Effector memory CD4-positive, alpha-beta T cell (primary cell): ENCODE measurements at places on chromosomes 7 and 10.

GRCh38 chr10:130036296-130037065, 72.4 kb upstream of the EBF3 start:
- no peak for DNase-seq

DNA sequence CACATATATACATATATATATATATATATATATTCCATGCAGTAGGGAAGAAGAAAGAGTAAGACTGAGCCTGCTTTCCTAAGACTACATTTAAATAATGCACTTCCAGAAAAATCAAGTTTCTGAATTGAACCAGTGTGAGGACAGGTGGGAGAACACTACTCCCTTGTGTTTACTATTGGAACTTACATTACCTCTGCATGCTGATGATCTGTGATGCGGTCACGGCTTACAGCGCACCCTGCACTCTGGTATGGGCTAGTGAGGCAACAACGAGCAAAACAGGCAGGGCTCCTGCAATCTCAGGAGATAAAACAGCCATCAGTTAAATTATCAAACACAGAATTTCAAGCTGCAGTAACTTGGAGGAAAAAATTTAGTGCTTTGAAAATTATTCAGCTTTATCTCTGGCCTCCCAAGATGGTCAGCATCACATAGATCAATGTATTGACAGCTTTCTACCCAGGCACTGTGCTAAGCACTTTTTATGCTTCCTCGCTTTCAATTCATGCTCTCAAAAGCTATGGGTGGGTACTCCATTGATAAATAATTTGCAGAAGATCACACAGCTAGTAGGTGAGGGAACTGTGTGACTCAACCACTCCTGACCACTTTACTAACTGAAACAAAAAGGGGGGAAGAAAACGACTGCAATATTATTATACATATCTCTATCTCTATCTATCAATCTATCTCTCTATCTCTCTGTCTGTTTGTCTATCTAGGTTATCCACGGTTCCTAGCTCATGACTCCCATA, 20.5 kb upstream of the SLC16A12 start:
- DNase-seq = no peak

GRCh38 chr10:44237364-44238049, 147.4 kb downstream of the CXCL12 start:
- no peak for DNase-seq

- DNase-seq = no peak
These were observed 212.4 kb upstream of the BMPER start for GRCh38 chr7:33692956-33693355.

GRCh38 chr7:69656890-69657289, 58.6 kb downstream of the AUTS2 start:
- DNase-seq = no peak

GRCh38 chr10:50440489-50440888, 183.3 kb downstream of the SGMS1 start:
- no peak for DNase-seq

DNA sequence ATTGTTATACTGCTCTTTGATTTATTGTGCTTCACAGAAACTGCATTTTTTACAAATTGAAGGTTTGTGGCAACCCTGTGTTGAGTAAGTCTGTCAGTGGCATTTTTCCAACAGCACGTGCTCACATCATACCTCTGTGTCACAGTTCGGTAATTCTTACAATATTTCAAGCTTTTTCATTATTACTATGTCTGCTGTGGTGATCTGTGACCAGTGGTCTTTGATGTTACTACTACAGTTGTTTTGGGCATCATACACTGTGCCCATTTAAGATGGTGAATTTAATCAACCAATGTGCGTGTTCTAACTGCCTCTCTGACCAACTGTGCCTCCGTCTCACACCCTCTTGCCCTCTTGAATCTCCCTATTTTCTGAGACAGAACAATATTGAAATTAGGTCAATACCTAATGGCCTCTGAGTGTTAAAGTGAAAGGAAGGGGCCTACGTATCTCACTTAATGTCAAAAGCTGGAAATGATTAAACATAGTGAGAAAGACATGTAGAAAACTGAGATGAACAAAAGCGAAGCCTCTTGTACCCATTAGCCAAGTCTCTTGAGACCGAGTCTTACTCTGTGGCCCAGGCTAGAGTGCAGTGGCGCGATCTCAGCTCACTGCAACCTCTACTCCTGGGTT, 20.2 kb upstream of the ASL start:
- no peak for DNase-seq

- DNase-seq = no peak
These were observed 18.6 kb downstream of the SFTPD start for GRCh38 chr10:79930267-79930666.

- no peak for DNase-seq
These were observed 632.5 kb downstream of the TNS3 start for GRCh38 chr7:46949270-46949931.

- DNase-seq = no peak
These were observed 24.6 kb upstream of the PLEKHA1 start for GRCh38 chr10:122349758-122350369.

DNA sequence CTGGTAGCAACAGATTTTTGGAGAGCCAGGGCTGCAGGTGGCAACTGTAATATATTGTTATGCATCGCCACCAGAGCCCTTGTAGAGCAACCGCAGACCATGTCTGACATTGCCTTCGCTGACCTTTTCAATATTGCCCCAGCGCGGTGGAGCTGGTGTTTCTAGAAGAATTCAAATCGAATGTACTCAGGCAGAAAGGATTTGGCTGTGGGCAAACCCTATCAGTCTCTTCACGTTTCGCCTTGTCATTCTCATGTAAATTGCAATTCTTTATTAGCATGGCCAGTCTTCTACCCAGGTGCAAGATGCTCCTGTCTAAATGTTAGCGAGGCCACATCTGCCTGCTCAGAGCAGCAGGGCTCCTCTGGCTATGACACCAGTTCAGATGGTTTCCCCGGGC, 490.2 kb upstream of the AUTS2 start:
- no peak for DNase-seq

- no peak for DNase-seq
These were observed 48.7 kb upstream of the DYNC1I1 start for GRCh38 chr7:95723583-95724180.

GRCh38 chr10:76550806-76551205, 1086.8 kb downstream of the KCNMA1 start:
- DNase-seq = no peak

- no peak for DNase-seq
These were observed 64.2 kb downstream of the GLRX3 start for GRCh38 chr10:130200179-130201042.

DNA sequence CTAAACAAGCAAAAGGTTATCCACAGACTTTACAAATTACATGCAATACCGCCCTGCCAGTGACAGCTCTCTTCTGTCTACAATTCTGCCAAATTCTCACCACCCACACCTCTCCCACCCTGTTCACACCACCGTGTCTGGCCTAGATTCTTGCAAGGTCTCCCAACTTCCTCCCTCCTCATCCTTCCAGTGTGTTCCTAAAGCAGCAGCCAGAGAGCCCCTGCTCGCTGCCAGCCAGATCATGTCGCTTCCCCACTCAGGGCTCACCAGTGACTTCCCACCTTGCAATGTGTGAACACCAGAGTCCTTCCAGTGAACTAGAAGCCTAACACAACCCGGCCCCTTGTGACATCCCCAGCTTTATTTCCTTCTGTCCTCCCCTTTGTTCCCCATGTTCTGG, 121.6 kb downstream of the HECW1 start:
- no peak for DNase-seq

DNA sequence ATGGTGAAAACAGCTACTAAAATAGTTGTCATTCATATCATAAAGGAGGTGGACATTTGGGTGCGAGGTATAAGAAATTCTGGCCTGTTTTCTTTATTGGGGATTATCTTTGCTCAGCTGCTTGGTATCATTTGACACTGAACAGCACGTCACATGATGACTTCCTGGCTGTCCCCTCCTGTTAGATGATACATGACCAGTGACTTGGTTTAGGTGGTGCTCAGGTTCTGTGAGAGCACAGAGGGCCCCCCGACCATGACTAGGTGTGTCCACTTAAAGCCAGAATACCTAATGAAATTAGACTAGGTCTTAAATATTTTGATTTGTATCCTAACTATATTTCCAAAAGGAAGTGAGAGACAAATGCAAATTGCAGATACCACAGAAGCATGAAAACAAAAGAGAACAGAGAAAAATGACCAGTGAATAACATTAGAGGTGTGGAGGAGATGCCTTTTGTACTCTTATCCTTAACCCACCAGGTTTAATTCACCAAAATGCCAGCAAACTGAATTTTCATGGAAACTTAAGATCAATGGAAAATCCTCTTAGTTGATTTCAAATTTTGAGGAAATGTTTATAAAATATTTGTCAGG, 50.6 kb upstream of the GJD4 start:
- DNase-seq = no peak

DNA sequence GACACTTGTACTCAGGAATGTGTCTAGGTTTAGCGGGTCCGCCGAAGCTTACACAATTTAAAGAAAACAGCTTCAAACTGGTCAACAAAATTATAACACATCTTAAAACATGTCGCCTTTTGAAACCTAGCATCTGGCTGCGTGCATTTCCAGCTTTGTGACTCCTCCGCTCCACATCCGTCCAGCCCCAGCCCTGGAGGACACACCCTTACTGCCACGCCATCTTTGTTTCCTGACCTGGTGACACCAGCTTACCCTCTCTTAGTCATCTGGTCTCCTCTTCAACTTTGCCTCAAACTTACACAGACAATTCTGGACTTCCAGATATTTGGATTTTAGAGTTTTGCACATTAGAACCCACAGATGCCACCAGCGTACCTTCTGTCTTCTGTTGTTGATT, 198.7 kb upstream of the VSTM2A start:
- DNase-seq = no peak

DNA sequence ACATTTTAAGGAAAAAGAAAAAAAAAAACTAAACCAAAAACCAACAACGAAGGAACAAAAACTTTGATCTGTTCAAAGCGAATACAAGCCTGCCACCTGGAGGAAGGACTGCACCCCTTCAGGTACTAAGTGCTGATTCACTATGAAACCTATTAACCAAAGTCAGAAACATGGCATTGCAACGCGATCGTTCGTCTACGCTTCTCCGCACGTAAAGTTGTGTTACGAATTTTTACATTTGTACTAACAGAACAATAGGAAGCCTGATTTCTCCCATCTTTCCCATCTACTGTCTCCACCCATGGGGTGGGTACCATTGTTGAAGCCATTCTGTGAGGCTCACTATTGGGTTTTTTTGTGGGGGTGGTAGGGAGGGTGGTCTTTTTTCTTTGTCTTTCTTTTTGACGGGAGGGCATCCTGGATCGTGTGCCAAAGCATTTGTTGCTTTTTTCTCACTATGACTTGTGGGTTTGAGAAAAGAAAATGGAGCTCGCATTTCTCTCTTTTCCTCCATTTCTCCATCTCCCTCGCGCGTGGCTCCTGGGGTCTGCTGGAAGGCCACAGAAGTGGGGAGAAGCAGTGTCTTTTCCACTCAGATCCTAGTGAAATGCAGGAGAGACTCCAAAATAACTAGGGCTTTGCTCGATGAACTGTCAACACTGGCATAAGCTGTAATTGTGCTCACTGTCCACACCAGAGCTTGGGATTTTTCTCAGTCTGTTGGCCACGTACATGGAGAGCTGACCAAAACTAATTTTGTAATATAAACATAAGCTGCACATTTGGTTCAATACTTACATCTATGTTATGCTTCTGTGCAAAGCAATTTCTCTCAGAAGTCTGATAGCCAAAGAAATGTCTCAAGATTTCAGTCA, 100.9 kb upstream of the YAE1 start:
- DNase-seq = no peak

DNA sequence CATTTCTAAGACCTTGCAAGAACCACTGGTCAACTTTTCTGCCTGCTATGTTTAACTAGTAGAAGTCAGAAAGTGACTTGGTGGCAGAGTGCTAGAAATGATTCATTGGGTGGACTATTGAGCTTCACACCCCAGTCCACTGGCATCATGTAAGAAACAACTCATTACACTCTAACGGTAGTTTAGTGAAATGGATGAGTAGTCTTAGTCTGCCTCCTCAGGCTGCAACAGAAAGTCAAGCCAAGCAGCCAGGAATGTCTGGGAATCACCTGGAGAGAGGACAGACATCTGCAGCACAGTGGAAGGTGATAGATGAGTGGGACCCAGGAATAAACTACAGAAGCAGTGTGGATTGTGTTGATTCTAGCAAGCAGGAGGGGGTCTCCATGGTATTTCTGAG, 125.4 kb downstream of the AUTS2 start:
- no peak for DNase-seq

- DNase-seq = no peak
These were observed 570 bp upstream of the ARF5 start for GRCh38 chr7:127587663-127588018.

- DNase-seq = no peak
These were observed 12.7 kb downstream of the NANOS1 start for GRCh38 chr10:119042169-119042568.
